ENCODE measurements at places on chromosomes 13 and 19.

DNA sequence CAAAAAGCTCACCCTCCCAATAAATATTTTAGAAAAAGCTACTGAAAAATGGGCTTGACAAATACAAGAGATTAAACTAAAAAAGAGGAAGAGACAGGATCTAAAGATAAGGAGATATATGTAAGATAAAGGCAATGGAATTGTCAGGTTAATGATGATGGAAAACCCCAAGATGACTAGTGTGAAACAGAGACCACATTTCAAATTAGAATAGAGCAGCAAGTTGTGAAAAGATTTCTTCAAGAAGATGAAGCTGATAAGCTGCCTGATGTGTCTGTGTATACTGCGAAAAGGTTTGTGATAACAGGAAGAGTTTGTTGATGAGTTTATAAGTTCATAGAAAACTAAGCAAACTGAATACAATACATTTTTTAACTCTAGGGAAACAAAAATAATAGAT, 840.1 kb upstream of the SLITRK5 start:
- no peak for DNase-seq

DNA sequence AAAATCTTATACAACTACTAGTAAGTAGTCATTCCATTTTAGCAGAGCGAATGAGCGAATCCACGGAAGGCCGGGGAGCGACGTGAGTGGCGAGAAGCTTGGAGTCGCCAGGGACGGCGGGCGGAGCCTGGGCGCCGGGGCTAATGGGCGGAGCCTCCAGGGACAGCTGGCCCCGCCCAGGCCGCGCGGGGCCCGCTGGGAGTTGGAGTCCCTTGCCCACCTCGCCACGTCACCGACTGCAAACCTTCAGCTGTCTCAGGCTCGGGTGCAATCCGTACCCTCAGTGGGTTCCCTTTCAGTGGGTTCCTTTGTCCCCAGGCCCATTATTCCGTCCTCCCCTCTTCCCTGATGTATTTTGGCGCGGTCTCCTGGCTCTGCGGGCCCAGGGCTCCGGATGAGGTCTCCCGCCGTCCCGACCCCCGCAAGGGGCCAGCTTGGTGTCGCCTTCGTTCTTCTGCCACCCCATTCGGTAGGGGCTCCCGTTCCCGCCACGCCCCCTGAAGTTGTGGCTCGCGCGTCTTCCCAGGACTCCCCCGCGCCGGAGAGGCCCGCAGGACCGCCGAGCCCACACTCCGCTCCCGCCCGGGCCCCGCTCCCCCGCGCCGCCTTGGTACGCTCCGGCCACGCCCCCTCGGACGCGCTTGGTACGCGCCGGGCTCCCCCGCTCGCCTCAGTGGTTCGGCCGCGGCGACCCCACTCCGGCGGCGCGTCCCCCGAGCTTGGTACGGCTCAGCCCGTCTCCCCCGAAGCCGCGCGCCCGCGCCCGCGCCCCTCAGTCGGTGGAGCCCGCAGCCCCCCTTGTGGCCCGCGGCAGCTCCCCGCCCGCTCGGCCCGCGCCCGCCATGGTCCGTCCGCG, at the start of gene PTOV1:
Gene PTOV1, plus strand, starts transcription at position 673 of the 856 bp plus-strand sequence.
- peak; percentile 79 for DNase-seq

GRCh38 chr19:29576761-29577648, 29.1 kb upstream of the POP4 start:
- peak; percentile 32 for DNase-seq

DNA sequence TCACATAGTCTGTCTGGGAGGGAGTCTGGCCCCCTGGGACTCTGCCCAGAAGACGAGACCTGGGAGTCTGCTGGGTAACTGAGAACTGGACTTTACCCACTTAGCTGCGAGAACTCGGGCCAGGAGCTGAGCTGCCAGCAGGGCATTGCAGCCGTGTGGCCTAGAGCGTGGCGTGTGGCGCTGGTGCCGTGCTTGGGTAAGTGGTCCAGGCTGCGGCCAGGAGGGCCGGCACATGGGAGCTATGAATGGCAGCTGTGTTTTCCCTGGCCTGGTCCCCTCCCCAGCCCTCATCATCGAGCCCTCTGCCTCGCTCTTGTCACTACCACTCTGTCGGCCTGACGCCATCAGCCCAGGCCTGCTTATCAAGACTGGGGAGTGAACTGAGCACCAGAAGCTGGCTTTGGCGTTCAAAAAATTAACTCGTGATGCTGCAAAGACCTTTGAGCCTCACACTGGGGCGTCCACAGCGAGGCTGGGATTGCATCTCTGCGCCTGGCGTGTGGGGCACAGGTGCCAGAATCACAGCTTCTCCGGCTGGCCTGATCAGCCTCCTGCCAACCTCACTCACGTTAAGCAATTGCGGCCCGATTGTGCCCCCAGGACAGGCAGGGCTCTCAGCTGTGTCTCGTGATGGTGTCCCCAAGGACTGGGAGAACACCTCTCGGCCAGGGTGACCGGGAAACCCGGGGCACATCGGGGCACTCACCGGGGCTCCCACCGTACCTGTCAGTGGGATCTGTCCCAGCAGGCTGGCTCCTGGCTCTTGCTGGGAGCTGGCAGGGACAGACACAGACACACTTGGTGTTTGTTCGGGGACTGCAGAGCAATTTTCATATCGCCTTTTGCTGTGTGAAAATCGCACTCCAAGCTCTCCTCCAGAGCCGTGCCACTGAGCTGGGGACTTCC, 85.9 kb downstream of the KDM4B start:
- DNase-seq, result no peak

DNA sequence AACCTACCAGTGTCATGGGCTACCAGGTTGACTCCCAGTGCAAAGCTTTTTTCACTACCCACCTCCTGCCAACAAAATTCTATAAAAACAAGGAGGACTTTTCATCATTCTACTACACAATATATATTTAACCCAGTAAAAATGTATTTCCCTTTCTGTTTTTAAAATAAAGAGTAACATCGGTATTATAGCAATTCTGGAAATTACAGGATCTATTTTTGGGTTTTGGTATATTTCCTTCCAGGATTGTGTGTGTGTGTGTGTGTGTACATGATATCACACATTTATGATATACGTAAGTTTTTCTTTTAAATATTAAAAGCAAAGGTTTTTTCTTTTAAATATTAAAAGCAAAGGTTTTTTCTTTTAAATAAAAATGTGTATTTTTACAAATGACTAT, 6.0 kb upstream of the UBL3 start:
- no peak for DNase-seq

DNA sequence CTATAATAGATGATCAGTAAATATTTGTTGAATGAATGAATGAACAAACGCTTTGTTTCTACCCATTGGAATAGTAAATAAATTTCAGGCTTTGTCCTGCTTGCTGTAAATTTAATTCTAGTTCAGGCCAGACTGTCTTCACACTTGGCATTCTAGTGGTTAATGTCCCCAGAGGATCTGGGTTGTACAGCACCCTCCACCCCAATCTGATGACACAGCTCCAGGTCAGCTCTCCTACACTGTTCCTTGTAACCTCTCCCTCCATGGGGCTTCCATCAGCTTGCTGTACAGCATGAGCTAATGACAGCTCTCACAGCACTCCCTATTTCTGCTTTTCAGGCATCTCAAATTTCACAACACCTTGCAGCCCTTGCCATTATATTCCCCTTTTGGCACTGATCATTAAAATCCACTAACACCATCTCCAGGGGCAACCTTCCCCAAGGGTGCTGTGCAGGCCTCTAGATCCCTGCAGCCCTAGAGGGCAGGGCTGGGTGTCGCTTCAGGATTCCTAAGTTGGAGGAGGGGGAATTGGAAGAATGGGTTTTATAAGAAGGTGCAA, 12.7 kb upstream of the KL start:
- no peak for DNase-seq

DNA sequence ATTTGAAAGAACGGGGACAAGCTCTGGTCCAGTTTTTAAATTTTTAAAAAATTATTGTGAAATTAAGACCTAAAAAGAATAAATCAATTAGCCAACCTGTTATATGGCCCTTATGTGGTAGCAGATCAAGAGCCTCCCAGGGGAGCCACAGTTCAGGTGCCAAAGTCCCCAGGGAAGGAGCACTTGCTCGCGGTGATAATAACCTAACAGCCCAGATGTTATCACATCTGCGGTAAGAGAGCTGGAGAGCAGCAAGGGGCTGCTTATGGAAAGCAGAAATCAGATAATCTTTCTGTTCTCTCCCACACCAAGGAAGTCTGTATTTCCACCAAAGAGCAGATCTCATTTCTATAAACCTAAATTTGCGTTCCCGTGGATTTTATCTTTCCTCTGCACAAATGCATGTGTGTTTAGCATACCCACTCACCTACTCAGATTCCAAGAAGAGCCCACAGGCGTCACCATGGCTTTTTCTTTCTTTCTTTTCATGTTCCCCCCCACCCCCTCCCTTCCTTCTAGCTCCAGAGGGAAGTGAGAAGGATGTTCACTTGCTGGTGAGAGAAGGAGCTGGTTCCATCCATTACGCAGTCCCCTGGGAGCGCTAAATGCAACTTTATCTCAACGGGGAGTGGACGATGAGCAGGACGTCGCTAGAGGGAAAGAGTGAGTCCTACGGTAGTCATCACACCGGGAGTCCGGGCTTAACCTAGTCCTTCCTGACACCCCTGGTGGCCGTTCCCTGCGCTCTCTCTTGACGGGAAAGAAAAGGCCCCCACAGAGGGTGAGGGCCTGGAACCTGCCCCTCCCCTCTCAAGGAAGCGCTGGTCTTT, 1.6 kb upstream of the POU4F1 start:
- no peak for DNase-seq

GRCh38 chr19:51559240-51559639, 11.8 kb upstream of the ZNF175 start:
- DNase-seq, result no peak

- no peak for DNase-seq
Observed at GRCh38 chr13:100625447-100625846, 36.9 kb upstream of the GGACT start.

GRCh38 chr19:5423567-5424125, 31.6 kb upstream of the ZNRF4 start:
- no peak for DNase-seq

- no peak for DNase-seq
Observed at GRCh38 chr13:81658598-81659370, 1317.9 kb upstream of the SPRY2 start.

GRCh38 chr19:49861541-49862378, 5.6 kb downstream of the PNKP start:
- no peak for DNase-seq

- DNase-seq, result no peak
Observed at GRCh38 chr19:52188822-52189734, 774 bp upstream of the PPP2R1A start.

DNA sequence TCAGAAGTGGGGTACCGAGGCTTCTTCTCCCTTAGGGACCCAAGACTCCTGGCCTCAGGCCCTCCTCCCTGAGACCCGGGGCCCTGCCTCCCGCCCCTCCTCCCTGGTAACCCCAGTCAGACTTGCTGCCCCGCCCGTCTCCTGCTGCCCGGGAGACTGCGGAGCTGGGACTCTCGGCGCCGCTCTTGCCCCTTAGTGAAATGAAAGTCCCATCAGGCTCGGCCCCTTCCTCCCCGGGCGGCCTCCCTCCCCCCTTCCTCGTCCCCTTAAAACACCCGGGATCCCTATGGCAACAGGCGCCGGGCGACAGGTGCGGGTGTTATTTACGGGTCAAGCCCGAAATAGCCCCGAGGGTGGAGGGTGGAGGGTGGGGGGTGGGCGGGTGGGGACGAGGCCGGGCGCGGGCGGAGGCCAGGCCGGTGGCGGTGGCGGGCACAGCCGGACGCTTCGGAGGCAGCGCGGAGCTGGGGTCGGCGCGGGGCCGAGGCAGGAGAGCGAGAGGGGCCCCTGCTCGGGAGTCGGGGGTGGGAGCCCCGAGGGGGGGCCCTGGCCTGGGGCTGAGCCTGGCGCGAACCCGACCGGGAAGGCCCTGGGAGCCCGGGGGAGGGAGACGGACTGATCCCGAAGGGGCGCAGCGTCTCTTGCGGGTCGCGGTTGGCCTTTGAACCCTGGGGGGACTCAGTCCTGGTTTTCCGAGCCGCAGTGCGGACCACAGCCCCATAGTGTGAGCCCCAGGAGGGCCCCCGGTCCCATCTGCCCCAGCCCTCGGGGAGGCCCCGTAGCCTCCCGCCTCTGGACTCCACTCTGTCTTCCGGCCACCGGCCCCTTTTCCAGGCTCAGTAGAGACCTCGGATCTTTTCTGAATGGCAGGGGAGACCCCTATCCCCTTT, at the start of gene CACNG6:
Gene CACNG6, plus strand, starts transcription at position 414 of the 890 bp plus-strand sequence. CDS start 1,241 bp downstream, outside the sequence.
- DNase-seq, result no peak

DNA sequence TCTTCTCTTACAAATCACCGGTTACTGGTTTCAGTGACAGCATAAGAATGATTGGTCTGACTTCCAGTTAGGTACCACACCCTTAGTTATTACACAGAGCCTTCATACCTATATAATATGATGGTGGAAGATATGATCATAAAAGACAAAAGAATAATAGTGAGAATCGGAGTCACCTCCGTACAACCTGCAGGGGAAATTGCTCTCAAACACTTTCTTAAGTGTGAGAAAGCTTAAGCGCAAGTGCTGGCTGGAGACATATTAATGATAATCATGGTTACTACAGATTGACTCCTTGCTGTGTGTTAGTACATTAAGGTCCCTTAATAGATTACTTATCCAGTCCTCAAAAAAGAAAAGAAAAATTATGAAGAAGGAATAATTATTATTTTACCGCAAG, 1.8 kb upstream of the LHFPL6 start:
- DNase-seq, result no peak

DNA sequence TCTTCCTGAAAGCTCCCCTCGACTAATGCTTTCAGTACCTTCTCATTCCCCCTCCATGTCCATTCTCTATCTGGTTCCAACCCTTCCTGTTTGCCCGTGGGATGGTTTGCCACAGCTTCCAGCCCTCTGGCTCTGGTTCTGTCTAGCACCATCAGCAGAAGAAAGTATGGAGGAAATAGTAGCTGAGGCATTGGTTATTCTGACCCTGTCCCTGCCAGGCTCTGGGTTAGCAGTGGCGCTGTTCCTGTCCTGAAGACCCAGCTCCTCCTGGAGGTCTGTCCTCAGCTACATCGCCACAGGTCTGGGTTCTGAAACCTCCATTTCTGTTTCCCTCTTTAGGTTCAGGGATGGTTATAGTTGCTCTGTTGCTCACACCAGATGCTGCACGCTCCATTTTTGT, 604.6 kb upstream of the GPC6 start:
- no peak for DNase-seq

DNA sequence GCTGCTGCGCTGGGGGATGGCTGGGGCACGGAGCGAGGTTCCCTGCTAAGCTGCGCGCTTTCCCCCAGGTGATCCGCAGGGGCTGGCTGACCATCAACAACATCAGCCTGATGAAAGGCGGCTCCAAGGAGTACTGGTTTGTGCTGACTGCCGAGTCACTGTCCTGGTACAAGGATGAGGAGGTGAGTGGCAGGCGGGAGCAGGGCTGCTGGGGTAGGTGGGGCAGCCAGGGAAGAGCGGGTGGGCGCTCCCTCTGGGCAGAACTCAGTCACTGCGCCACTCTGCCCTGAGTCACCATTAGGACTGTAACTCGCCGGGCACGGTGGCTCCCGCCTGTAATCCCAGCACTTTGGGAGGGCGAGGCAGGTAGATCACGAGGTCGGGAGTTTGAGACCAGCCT, 23.8 kb downstream of the TMED1 start:
- no peak for DNase-seq

- no peak for DNase-seq
Observed at GRCh38 chr19:28333909-28334308, 879.0 kb downstream of the UQCRFS1 start.

Data from stimulated activated CD4-positive, alpha-beta T cell treated with anti-CD3 and anti-CD28 coated beads, TNF-alpha, amount 100 ng/mL, for 24 hours (primary cell).